ENCODE measurements at places on chromosomes 7 and 10.

- H3K4me1 ChIP-seq, result no peaks in the 10 kb centered on the region
- no peak overlapping the region for H3K4me3 ChIP-seq
- H3K36me3 ChIP-seq, result peaks cover 2% of the 10 kb centered on the region
- H3K27ac ChIP-seq, result no peak overlapping the region
- H3K27me3 ChIP-seq, result peaks cover 6% of the 10 kb centered on the region
Measured at GRCh38 chr7:117767951-117768350, 105.3 kb downstream of the CTTNBP2 start.

- H3K36me3 ChIP-seq, result no peaks in the 10 kb centered on the region
- no peak overlapping the region for H3K4me3 ChIP-seq
- no peak overlapping the region for H3K27ac ChIP-seq
- DNase-seq, result no peak
Measured at GRCh38 chr7:31443457-31443856, 70.4 kb upstream of the ITPRID1 start.

DNA sequence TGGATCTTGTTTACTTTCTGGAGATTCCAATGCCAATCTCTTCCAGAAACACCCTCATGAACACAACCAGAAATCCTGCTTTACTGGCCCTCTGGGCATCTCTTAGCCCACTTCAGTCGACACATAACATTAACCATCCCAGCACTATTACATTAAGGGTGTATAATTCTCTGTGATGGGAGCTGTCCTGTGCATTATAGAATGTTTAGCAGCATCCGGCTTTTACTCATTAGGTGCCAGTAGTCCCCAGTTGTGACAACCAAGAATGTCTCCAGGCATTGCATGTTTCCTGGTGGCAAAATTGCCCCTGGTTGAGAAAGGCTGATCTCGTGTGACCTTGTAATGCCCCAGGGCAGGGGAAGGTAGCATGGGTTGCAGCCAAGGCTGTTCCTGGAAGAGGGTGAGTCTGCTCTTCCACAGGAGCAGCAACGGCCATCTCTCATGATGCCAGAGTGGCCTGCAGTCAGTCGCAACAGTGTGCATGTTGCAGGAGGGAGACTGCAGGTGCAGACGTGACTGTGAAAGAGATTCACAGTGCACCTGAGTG, 2.6 kb upstream of the DDC start:
- H3K4me1 ChIP-seq, result no peaks in the 10 kb centered on the region
- H3K27ac ChIP-seq, result no peak overlapping the region
- no peak for DNase-seq
- H3K36me3 ChIP-seq, result no peaks in the 10 kb centered on the region

GRCh38 chr10:93180482-93180931, 106.8 kb downstream of the CYP26A1 start:
- H3K27ac ChIP-seq, result peak overlapping the region; percentile 94
- H3K27me3 ChIP-seq, result no peaks in the 10 kb centered on the region
- H3K4me3 ChIP-seq, result no peak overlapping the region
- DNase-seq, result no peak
- no peaks in the 10 kb centered on the region for H3K36me3 ChIP-seq
- peaks cover 44% of the 10 kb centered on the region for H3K4me1 ChIP-seq
